Erythroblast (primary cell): ENCODE measurements at places on chromosomes 2 and 18.

DNA sequence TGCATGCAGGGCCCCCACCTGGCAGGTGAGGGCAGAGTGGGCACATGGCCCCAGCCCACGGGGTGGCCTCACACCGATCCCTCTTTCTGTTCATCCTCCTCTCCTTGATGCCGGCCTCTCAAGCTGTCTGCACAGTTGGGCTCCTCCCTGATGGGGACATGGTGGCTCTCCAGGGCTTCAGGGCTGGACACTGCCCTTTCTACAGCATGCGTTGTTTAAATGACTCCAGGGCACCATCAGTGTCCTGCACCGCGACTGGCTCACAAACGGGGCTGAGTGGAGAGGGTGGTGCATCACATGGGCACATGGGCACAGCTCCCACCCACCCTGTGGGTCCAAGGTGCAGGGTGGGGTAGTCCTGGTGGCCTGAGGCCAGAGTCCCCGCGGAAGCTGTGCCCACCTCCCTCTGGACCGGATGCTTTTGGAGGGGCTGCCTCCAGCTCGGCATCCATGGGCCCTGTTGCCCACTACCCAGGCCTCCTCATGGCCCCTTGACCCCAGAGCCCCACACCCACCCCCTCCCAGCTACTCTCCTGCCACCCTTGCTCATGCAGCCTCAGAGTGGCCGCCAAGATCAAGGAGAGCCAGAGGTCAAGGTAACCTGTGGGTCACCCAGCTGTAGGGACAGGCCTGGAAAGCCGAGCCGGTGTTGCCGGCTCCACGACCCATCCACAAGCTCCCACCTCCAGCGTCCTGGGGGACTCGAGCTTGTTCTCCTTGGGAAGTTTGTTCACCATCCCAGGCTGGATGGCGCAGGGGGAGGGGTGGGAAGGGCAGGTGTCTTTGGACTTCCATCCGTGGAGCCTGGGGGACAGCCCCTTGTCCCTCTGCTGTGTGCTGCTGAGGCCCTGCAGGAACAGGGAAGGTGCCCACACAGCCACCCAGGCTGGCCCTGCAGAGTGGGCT lies 12.3 kb upstream of the SNED1 start:
- no peak for DNase-seq

- peak; percentile 38 for DNase-seq
Measured at GRCh38 chr18:32930695-32931301, 158.0 kb upstream of the KLHL14 start.

GRCh38 chr2:98293931-98294687 lies 52.1 kb upstream of the CNGA3 start:
- DNase-seq = no peak

DNA sequence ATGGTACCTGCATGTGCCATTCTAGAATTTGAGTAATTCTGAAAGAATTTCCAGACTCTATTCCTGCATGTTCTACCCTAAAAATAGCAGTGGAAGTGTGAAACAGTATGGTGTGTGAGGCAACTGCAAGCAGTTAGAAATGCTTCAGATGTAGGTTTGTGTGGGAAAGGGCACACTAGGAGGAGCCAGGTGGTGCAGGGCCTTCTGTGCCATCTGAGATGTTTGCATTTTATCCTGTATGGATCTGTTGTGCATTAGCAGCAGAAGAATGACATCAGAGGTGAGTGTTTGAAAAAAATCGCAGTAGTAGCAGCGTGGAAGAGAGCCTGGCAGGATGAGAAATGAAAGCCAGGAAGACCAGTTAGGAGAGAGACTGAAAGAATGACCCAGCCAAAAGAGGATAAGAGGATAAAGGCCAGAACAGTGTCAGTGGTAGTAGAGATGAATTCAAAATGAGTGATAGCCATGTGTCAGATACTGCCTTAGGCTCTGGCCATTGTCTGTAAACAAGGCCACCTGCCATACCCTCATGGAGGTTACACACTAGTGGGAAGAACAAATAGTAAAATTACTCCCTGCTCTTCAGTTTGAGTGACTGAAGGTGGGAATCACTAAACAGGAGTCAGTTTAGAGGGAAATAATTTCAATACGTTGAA lies 142.2 kb downstream of the PKP4 start:
- DNase-seq = no peak

DNA sequence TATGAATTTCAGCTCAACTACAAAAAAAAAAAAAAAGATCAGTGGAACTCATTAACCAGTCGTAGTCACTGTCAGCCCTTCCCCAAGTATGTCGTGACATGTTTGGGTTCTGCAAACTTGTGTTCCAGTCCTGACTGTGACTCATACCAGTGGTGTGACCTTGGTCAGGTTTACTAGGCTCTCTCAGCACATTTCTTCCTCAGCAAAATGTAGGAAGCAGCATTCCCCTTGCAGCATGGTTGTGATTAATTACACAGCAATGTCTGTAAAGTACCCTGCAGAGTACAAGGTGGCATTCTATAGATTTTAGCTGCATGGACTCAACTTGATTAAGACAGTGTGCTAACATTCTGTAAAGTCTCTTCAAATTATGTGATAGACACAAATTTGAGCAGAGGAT lies 156.9 kb downstream of the LAMA1 start:
- no peak for DNase-seq
